C1 segment of cervical spinal cord (tissue), 14 donors: ENCODE measurements at places on chromosomes 3 and 15.
A peak's percentile ranks its signal among the peaks of the same experiment; 100 is the strongest.

DNA sequence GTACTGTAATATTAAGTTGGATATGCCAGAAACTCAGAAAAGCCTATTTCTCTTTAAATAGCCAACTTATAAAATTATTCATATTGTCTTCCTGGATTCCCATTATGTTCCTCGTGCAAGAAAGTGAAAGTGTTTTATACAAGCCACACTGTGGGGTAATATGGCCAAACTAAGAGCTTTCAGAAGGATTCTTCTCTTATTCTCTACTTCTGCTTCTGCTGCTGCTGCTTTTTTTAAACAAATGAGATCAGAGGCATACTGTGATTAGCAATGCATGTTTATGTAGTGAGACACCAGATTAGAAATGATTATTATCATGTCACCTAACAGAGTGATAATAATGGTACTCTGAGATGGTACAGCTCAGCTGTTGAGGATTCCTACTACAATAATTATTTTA, 1026.5 kb upstream of the CFAP20DC start:
- no peak for DNase-seq

- DNase-seq, result no peak
Measured at GRCh38 chr3:184645336-184645735, 66.5 kb downstream of the MAGEF1 start.

DNA sequence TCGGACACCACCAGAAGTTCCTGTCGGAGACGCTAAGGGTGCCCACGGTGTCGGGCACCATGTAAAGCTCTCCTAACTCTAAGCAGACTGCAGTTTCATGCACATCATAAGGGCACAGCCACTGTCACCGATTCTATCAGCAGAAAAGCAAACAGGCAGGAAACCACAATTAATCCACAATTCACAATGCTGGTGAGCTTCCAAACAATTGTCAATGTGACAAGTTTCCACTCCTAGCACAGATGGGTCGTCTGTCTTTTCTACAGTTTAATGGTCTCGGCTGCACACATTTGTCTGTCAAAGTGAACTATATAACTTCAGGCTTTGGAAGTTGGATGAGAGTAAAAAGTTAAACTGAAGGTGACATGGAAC, 8.8 kb upstream of the OCA2 start:
- no peak for DNase-seq

DNA sequence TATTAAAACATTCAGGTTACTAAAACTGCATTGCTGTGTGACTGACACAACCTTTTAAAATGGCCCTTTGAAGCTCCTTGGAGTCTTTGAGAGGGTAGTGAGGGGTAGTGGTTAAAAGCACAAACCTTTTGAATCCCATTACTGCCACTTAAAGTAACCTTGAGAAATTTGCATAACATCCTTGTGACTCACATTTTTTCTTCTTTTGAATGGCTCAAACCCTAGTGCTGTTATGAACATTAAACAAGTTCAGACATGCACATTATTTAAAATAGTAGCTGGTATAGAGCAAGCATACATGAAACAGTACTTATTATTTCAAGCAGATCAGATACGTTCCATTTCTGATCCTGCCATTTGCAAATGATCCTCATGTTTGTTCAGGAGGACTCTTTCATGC, 3.7 kb upstream of the CLDN1 start:
- DNase-seq, result no peak

DNA sequence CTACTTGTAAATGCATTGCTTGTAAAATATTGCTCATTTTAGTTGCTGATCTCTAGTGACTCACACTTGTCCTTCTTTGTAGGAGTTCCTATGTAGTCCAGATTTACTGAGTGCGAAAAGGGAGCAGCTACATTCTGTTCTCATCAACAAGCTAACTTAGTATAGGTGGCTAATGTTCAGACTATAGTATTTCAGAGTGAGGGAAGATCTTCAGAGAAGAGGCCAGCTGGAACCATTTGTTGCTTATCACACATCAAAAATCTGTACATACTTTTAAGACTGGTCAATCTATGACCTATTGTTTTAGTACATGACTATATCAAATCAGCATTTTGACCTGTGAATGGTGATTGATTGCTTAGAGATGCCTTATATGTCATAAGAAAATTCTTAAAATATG, 71.3 kb upstream of the THSD4 start:
- DNase-seq, result no peak

DNA sequence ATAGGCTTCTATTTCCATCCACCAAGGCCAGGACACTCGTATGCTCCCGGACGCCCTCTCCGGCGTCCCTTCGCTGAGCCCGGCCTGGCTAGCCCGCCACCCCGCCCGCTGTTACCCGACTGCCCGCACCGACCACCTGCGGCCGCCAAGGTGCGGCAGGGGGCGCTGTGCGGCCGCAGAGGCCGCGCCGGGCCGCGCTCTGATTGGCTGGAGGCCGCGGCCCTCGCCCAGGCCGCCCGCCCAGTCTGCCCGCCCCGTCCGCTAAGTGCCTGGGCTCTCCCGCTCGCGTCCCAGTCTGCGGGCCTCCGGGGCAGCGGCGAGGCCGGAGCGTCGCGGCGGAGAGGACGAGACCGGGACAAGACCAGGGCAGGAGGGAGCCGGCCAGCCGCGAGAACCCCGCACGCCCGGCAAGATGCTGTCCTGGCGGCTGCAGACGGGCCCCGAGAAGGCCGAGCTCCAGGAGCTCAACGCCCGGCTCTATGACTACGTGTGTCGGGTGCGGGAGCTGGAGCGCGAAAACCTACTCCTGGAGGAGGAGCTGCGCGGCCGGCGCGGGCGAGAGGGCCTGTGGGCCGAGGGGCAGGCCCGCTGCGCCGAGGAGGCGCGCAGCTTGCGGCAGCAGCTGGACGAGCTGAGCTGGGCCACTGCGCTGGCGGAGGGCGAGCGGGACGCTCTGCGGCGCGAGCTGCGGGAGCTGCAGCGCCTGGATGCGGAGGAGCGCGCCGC, at the start of gene SYNM:
TSS of gene SYNM (plus strand) at position 293 of the 726 bp plus-strand sequence. CDS start at position 413, 120 bp downstream.
- peak; percentile 13 for DNase-seq

GRCh38 chr3:88105325-88105724, 44.4 kb upstream of the C3orf38 start:
- no peak for DNase-seq

DNA sequence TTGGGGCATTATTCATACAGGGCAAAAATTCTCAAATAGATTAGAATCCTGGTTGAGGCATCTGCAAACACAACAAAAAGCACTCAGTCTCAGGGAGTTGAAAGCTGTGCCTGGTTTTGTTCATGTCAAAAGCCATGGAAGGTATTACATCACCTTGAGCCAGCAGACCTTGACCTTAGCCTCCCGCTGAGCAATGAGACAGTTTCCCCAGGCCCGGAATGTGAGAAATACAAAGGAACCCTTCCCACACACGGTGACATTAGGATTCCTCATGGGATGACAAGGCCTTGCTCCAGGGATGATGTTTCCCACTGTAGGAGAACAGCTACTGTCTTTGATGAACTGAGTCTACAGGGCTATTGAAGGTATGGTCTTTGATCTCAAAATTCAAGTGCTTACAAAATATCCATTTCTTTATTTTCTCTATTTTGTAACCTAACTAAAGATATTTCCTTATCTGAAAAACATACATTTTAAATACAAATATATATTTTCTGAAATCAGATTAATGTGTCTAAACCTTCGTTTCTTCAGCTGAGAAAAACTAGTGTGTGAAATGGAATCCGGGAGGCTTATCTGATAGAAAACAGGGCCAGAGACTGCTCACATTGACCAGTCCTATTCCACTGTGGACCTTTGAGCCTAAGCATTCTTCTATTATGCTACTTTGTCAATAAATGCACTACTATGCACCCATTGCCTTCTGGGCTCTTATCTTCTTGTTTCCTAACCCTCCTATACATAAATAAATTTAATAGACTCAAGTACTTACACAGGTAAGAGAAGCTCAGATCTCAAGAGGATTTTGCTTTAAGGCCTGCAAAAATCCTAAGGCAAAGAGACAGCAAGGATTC, 298.2 kb downstream of the KBTBD8 start:
- DNase-seq, result no peak

DNA sequence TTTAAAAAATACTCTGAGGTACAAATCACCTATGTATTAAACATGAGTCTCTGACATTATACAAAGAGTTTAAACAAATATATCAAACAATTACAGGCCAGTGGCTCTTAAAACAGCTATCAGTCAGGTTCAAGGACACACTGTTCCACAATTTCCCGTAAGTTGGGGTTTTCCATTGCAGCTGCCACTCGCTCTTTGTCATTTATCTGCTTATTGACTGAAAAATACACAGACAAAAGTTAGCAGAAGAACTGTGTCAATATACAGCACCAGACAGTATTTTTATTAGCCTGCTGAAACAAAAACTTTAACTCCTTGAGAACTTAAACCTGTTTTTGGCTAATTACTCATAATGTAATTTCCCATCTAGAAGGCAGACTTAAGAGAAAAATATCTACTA, 20.8 kb downstream of the CIAO2A start:
- no peak for DNase-seq

GRCh38 chr3:142818651-142819050, 70.2 kb downstream of the PCOLCE2 start:
- no peak for DNase-seq

DNA sequence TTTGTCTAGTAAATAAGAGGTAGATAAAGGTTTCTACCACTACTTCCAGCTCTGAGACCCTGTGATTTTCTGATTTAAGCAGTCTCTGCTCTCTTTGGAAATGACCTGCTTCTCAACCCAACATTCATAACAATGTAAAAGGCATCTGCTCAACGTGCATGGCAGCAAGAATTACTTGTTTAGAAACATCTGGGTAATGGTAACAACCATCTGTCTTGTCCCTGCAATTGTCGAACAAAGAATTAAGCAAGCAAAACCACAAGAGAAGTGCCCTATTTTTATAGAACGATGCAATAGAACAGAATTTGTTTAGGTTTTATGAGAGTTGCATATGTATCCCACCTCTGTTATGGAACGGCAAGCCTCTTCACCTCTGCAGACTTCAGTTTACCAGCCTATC, 7.1 kb upstream of the FSIP1 start:
- no peak for DNase-seq

- DNase-seq, result no peak
Measured at GRCh38 chr3:2770451-2770850, 339.7 kb downstream of the IL5RA start.

GRCh38 chr3:65083240-65083639, 395.4 kb upstream of the ADAMTS9 start:
- no peak for DNase-seq

DNA sequence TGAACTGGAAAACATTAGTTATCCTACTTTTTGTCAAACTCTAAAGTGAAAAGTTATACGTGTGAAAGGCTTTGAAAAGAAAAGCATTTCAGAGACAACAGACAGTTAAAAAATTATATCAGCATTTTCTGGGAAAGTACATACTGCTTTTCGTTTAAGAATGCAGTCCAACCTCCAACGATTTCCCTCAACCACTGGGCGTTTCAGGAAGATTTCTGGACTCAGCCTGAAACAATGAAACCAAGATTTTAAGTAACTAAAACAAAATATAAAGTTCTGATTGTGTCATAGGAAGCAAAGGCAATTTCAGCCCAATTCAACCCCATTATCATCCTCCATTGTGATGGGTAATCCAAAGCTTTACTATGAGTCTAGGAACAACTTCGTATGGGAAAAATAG, 110.7 kb downstream of the PLD1 start:
- DNase-seq, result no peak

GRCh38 chr3:34361921-34362320, 563.5 kb downstream of the PDCD6IP start:
- DNase-seq, result no peak

DNA sequence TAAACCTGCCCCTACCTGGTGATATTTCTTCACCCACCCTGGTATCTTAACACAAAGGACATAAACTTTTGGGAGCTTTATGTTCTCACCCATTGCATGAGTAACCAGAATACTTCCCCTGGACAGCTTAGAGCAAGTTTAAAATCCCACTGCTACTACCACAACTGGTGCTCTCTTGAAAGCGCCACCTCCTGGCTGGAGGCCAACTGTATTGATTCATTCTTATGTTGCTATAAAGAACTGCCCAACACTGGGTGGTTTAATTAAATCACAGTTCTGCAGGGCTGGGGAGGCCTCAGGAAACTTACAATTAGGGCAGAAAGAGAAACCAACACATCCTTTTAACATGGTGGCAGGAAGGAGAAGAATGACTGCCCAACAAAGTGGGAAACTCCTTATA, 592.4 kb downstream of the EPHA3 start:
- DNase-seq, result no peak

DNA sequence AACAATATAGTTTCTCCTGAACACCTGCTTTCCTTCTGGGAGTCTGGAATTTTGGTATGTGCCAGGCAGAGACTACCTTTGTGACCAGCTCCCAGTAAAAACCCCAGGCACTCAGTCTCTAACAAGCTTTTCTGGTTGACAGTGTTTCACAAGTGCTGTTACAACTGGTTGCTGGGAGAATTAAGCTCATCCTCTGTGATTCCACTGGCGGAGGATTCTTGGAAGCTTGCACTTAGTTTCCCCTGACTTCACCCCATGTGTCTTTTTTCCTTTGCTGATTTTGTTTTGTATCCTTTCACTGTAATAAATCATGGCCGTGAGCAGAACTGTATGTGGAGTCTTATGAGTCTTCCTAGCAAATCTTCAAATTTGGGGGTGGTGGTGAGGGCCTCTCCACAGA, 5.7 kb upstream of the TAGLN3 start:
- DNase-seq, result no peak

- no peak for DNase-seq
Measured at GRCh38 chr15:68187559-68187958, 17.6 kb downstream of the CALML4 start.

GRCh38 chr15:98195796-98196195, 235.3 kb downstream of the ARRDC4 start:
- DNase-seq, result no peak

DNA sequence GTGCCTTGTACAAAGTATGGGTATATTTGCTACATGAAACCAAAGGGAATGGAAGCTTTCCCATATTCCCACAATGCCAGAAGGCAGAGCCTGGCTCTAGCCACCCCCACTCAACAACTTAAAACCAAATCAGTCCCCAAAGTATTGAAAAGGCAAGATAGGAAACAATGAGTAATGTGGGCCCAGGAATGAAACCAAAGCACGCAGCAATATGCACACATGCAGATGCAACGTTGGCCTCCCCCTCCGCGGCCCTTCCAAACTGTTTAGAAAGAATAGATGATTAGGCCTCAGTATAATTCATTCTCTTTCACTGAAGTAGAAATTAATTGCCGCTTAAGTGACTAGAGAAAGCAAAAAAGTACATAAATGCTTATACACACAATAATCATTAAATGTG, 59.1 kb downstream of the THRB start:
- no peak for DNase-seq
